D341Med (cell line): ENCODE measurements at places on chromosomes 6 and 20.

- DNase-seq = no peak
These were observed 19.9 kb upstream of the MUC21 start for GRCh38 chr6:30963641-30964040.

DNA sequence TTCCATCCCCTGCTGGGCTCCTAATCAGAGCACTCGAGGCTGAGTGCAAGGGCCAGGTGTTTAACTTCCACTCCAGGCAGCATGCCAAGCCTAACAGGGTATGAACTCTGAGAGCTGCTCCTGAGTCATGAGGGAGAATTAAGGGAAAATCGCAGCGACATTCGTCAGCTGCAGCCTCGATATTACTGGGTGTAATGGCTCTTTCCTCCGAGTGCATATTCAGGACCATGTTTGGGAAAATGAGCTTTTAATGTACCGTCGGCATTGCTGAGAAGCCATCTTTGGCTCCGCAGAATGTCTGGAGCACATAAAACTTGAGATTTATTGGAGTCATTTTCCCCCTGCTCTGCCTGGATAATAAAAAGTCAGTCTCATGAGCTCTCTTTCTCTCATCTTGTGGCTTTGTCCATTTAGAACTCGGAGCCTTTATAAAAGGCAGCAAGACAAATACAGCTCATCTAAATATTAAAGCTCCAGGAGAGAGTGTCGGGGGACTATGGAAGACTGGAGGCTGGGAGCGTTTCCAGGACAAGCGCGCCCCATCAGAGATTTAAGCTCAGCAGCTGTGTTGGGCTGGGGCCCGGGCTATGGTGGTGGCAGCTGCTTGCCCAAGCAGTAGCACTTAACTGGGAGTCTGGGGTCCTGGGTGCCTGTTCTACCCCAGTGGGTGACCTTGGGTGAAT, 103.7 kb downstream of the TOX2 start:
- no peak for DNase-seq

DNA sequence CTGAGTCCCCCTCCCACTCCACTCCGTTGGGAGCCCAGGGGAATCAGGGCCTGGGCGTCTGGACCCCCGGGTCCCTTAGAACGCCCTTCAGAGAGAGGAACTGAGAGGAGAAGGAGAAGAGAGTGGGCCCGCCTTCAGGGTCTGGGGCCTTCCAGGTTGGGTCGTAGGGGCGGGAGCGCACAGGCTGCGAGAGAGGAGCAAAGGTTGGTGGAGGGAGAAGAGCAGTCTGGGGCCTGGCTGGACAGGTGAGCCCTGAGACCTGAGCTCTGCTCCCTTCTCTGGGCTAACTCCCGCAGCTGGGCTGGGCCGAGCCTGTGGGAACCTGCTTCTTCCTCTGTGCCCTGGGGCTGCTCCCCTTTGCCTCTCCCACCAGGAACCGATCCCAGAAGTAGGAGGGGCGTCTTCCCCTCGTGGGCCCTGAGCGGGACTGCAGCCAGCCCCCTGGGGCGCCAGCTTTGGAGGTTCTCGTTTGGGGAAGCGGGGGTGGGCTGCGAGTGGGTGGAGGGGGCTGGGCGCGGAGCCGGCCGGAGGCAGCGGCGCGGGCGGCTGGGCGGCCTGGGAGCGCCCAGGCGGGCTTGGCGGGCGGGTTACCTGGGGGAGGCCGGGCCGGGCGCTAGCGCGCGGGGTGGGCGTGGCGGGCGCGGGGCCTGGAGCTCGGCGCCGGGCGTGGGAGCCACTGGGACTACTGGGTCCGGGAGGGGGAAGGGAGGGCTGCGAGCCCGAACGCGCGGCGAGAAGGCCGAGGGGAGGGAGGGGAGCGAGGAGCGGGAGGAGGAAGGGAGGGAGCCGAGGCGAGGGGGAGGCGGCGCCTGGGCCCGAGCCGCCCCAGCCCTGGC, at the start of gene DDR1:
Gene DDR1 (plus strand): TSS at position 835 of the 836 bp plus-strand sequence. CDS start 4,211 bp downstream, outside the sequence.
- no peak for DNase-seq

DNA sequence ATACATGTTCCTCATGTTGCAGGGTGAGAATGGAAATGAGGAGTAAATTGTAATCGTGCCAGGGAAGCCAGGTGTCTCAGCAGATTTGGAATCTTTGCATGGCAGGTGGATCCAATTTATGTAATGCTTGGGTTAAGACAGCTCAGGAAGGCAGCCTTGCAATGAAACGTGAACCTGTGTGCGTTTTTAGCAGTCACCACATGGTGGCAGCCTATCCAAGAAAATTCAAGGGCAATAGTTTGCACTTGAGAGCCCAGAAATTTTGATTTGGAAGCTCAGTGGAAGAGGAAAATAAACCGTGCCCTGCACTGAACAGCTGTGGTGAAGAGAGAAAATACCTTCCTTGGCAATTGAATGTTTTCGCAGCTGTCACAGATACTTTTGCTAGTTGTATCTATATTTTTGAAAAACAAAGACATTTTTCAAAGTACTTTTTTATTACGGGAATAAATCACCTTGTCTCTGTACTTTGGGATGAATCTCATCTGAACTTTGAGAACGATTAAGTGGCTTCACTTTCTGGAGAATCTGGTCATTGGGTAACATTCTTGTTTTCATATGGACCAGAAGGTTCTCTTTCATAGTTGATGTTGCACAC, 26.5 kb downstream of the MTHFD1L start:
- peak; percentile 70 for DNase-seq

DNA sequence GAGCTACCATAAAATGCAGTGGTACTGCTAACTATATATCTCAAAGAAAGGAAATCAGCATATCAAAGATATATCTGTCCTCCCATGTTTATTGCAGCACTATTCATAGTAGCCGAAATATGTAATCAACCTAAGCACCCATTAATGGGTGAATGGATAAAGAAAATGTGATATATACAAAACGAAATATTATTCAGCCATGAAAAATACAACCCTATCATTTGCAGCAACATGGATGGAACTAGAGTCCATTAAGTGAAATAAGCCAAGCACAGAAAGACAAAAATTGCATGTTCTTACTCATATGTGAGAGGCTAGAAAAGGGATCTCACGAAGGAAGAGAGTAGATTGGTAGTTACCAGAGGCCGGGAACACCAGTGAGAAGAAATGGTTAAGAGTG, 126.1 kb downstream of the PDE10A start:
- DNase-seq = no peak

- DNase-seq = no peak
These were observed 97.4 kb downstream of the PLCB4 start for GRCh38 chr20:9166153-9166780.

- DNase-seq = no peak
These were observed 62.1 kb upstream of the RAB32 start for GRCh38 chr6:146481527-146481926.

- no peak for DNase-seq
These were observed 8.6 kb downstream of the TOP1 start for GRCh38 chr20:41037179-41037578.

DNA sequence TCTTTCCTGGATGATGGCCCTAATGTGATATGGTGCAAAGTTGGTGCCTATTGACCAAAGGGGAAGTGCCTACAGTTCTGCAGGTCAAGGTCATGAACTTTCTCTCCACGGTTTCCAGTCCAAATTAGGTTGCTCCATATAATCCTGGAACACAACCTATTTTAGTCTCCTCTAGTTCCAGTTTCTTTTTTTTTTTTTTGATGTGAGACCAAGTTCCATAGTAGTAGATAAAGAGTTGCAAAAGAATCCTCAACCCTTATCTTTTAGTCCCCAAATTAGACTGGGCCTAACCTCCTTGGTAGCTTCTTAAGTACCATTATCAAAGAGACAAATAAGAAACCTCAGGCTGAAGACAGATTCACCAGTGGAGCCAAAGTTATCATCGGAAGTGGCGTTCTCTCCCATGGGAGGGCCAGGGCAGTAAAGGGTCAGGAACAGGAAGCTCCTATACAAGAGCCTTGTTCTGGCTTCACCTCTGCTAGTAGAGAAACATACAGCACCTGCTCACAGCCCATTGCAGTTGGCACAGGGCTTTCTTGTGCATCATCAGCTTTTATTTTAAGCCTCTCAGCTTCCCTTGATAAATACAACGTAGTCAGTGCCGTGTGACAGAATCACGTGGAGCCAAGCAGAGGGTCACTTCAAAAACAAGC, 132.2 kb upstream of the RREB1 start:
- no peak for DNase-seq

DNA sequence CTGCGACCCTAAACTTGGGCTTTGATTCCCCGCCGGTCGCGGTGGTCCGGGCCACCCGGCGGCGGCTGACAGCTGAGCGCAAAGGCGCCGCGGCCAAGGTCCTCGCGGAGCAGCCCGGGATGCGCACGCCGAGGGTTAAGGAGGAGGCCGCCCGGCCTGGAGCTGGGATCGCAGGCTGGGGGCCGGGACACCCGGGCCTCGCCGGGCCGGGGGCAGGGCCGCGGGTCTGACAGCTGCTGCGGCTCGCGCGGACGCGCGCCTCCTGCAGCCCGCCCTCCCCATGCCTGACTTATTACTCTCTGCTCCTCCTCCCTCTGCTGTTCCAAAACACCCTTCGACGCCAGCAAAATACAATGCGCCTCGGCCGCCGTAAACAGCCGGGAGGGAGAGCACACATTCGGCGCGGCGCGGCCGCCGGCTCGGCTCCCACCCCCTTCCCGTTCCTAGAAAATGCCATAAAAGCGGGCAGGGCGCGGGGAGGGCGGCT, 746 bp downstream of the BACH2 start:
- DNase-seq = peak; percentile 80

- DNase-seq = no peak
These were observed 22.4 kb downstream of the SYNCRIP start for GRCh38 chr6:85620308-85620707.

- no peak for DNase-seq
These were observed 26.5 kb downstream of the BCL2L1 start for GRCh38 chr20:31695849-31696804.

DNA sequence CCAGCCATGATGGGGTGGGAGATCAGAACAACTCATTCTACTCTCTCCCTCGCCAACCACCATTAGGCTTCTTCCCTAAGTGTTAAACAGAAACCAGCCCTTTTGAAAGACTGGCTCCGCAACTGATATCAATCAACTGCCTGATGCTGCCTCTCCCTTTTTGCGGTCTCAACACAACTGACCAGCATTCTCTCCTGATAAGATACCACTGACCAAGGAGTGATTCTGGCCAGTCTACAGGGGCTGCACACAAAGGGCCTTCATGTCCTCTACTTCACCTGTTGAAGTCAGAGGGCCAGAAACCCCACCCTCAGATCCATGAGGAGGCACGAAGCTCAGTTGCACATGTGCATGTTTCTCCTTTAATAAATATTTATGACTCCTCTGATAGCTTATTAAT, 145.1 kb downstream of the CD24 start:
- DNase-seq = no peak

GRCh38 chr20:32201296-32201976, 6.1 kb downstream of the PLAGL2 start:
- no peak for DNase-seq

DNA sequence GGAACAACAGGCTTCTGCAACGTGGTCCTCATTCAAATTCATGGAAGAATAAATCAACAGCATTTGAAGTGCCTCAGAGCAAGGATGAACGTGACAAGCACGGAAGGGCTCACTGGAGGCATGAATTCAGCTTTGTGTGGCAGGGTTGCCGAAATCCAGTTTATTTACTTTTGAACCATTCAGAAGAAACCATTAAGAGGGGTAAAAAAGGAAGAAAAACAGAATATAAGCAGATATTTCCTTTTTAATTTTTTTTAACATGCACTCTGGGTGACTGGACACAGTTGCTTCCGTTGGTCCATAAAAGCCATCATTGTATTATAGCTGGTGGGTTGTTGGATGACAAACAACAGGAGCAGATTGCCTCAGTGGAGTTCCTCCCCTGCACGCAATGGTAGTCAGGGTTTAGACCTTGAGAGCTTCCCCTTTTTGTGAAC, 17.3 kb upstream of the SNRPB2 start:
- DNase-seq = no peak

GRCh38 chr6:10256113-10256690, 158.7 kb downstream of the TFAP2A start:
- DNase-seq = no peak

DNA sequence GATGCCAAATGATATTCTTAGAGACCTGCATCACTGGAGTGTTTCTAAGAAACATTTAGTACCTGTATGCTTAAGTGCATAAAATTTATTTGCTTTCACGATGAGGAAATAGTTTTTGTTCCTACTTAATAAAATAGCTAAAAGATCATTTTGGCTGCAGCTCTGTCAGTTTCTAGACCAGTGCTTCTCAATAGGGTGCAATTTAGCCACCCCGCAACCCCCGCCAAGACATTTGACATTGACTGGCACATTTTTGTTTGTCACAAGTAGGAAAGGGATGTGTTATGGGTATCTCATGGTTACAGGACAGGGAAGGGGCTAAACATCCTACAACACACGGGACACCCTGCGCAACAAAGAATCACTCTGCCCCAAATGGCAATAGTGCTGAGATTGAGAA, 335.7 kb upstream of the HSF2 start:
- DNase-seq = no peak

DNA sequence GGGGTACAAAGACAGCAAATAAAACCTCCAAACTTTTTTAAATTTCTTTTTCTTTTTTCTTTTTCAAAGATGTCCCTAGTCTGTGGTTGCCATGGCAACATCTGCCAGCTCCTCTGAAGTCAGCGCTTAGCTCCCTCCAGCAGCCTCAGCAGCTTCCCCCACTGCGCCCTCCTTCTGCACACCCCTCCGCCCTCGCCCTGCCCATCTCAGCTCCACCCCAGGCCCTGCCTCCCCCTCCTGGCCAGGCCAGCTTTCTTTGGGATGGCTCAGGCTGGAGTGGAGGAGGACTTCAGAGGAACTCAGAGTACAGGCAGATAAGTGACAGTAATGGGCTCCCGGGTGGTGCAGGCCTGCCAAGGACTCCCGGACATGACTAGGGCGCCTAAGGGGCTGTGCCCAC, 104.6 kb downstream of the LRFN2 start:
- no peak for DNase-seq

- no peak for DNase-seq
These were observed 6.0 kb downstream of the L3MBTL1 start for GRCh38 chr20:43513372-43513930.

DNA sequence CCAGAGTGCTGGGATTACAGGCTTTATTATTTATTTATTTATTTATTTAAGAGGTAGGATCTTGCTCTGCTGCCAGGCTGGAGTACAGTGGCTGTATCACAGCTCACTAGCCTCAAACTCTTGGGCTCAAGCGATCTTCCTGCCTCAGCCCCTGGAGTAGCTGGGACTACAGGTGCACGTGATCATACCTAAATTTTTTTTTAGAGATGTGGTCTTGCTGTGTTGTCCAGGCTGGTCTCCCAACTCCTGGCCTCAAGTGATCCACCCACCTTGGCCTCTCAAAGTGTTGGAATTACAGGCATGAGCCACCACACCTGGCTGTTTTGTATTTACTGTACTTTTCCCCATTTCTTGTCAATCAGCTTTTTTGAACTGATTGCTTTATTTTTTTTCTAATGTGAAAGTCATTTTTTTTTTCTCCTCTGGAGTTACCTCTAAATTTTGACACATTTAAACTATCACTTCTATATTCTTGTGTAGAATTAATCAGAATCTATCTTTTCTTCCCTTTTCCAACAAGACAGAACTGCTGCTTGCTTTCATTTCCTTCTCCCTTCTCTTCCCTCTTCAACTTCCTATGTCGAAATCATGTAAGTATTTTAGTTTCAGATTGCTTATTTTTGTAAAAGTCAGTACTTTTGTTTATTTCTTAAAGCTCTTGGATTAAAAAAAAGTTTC, 12.0 kb downstream of the PANK2 start:
- no peak for DNase-seq
